Breast epithelium (tissue), 4 donors: ENCODE measurements at places on chromosomes 16 and 17.

- no peak for DNase-seq
Measured at GRCh38 chr17:30579610-30580315, 102.6 kb downstream of the GOSR1 start.

DNA sequence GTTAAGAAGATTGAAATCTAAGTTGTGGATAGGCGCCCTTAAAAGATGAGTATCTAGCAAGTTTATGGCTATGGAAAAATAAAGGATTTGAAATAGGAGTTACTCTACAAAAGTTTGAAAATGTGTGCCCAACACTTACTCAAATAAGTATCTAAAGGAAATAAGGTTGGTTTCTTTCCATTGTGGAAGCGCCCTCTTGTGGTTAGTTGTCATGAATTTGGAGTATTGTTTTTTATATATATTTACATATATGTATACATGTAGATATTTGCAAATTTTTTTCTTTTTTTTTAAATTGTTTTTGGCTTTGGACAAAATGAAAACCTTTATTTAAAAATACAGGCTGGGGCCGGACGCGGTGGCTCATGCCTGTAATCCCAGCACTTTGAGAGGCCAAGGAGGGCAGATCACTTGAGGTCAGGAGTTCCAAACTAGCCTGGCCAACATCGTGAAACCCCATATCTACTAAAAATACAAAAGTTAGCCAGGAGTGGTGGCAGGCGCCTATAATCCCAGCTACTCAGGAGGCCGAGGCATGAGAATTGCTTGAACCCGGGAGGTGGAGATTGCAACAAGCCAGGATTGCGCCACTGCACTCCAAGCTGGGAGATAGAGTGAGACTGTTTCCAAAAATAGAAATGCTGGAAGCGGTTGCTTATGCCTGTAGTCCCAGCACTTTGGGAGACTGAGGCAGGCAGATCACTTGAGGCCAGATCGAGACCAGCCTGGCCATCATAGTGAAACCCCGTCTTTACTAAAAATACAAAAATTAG is 24.0 kb upstream of the VPS4A start:
- no peak for DNase-seq

- no peak for DNase-seq
Measured at GRCh38 chr17:21387616-21388015, 11.5 kb downstream of the KCNJ12 start.

DNA sequence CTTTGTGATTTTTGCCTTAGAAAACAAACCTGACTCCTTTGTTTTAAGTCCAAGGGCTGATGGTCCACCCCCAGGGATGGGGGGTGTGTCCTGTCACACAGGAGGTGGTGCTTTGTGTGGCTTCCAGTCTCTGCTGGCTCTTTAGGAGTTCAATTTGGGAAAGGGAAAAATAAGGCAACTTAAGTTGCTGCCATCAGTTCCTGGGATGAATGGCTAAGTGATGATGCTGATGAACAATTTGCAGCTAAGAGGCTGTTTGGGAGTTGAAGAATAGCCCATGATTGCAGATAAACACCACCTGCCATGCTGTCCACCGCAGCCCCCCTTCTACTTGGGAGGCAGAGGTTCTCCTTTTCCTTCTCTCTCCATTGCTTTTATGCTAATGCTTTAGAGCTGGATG is 40.2 kb downstream of the ARL4D start:
- DNase-seq, result no peak

GRCh38 chr16:3223913-3224515 is 10.9 kb downstream of the ZNF200 start:
- no peak for DNase-seq

GRCh38 chr17:31853911-31854470 is 5.1 kb downstream of the COPRS start:
- no peak for DNase-seq

- no peak for DNase-seq
Measured at GRCh38 chr17:70317421-70317820, 148.1 kb downstream of the KCNJ2 start.

DNA sequence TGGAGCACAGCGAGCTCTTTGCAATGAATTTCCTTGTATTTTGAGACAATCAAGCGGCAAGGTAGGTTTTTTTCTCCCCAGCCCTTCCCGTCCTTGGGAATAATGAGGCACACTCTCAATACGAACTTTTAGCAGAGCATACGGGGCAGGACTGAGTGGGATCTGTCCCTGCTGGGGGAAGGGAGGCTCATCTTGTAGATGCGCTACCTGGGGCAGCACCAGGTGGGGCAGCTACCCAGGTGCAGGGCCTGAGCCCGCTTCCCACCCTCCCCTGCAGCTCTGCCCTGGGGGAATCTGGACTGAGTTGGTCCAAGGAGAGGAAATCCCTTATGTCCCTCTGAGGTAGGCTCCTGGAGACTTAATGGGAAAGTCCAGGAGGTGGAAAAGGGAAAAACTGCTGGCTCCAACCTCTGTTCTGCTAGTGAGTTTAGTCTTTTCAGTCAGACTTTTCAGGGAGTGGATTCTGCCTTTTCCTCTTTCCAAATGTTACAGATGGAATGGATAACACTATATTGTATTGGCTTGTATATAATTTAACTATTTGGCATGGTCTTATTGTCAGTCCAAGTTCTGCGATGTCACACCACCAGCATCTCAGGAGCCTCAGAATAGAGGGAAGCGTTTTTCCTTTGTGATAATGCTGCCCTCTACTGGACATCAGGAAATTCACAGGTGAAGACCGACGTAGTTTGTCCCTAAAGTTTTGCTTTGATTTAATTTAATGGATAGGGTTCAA is 9.6 kb upstream of the CES1 start:
- no peak for DNase-seq

DNA sequence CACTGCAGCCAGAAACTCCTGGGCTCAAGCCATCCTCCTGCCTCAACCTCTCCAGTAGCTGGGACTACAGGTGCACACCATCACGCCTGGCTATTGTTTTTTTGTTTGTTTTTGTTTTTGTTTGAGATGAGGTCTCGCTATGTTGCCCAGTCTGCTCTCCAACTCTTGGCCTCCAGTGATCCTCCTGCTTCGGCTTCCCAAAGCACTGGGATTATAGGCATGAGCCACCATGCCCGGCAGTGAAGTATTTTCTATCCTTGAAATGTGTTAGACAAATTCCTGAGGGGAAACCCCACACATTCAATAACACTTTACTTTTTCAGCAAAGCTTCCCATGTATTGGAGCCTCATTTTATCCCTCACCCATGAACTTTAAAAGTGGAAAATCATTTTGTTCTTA is 81.2 kb upstream of the KIFC3 start:
- no peak for DNase-seq
